Upper lobe of right lung (tissue), 1 donor: ENCODE measurements at places on chromosomes 1 and 21. TPM values are rescaled to one million over a fixed set of nuclear protein-coding genes. Genes with fewer than 3 reads are reported as not detected.

DNA sequence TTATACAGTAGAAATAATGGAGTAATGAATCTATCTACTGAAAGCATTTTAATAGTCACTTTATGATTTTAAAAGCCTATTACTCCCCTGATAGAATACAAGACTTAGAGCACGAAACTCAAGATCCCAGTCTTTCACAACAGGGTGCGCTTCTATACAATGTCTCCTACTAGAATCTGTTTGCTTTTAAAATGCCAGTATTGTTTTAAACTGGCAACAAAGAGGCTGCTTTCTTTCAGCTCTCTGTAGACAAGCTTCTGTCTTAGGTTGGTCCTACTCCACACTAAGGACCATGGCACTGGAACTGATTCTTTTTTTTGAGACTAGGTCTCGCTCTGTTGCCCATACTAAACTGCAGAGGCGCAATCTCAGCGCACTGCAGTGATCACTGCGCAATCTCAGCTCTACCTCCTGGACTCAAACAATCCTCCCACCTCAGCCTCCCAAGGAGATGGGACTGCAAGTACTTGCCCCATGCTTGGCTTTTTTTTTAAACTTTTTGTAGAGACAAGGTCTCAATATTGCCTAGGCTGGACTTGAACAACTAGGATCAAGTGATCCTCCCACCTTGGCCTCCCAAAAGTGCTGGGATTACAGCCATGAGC, 4.8 kb downstream of the DCAF8 start:
- DNase-seq: no peak

GRCh38 chr1:46413596-46413985, 19.5 kb downstream of the FAAH start:
- no peak for DNase-seq

The CACNA1S gene
- total RNA-seq: 0.55 TPM

GRCh38 chr1:241270016-241270415, 87.0 kb downstream of the RGS7 start:
- DNase-seq: no peak

The BGLAP gene
- 2.4 TPM for total RNA-seq

The ESPN gene
- 4.3 TPM for total RNA-seq

GRCh38 chr1:232590744-232591082, 39.2 kb downstream of the SIPA1L2 start:
- DNase-seq: no peak

DNA sequence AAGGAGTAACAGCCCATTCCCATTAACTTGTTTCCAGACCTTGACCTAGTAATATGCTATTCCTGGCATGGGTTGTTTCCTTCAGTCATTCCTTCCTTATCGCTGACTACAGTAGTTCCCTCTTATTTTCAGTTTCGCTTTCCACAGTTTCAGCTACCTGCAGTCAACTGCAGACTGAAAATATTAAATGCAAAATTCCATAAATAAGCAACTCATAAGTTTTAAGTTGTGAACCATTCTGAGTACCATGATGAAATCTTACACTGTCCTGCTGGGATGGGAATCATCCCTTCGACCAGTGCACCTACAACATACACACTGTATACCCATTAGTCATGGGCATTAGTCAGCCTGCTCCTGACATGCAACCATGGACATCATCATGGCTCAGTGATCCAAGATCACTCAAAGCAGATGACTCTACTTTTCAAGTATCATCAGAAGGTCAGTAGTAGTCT, 66.7 kb downstream of the CCDC30 start:
- DNase-seq: no peak

The SPRR3 gene
- total RNA-seq: not detected

The FCGR2B gene
- total RNA-seq: 30.7 TPM

The CELA2B gene
- total RNA-seq: not detected

- no peak for DNase-seq
Observed at GRCh38 chr1:18877282-18877681, 17.8 kb upstream of the TAS1R2 start.

The CEP85 gene
- 10.3 TPM for total RNA-seq

The DPT gene
- total RNA-seq: 44.7 TPM
